ENCODE measurements at places on chromosomes 11 and 22.

- DNase-seq = peak; percentile 59
- peaks cover 28% of the 10 kb centered on the region for H3K27me3 ChIP-seq
- no peaks in the 10 kb centered on the region for H3K36me3 ChIP-seq
These were observed 789 bp downstream of the SIK2 start for GRCh38 chr11:111602865-111603610.

DNA sequence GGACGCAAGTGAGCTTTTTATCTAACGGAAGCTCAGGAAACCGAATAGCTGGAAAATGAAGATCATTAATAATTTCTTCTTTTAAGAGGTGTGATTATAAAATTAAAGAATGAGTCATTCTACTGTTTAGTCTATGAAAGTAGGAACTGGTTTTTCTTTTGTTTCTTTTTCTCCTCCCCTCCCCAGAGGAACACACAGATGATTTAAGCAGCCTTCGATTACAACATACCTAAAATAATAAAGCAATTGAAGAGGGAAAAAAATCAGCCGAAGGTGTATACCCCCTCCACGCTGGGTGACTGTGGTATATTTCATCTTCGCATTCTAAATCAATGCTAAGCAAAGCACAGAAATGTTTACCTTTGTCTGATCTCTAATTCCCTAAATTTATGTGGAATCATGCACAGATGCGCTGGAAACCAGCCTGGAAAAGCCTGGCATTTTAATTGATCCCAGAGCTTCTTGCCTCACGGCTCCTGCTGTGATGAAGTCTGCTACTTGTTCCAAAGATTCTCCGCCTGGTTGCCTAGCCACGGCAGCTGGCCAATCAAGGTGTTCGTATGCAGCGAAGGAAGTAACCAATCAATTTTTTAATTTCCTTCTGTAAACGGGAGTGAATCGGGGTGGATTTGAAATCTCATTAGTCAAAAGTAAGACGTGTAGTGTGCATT, 133.9 kb downstream of the FANCF start:
- H3K4me3 ChIP-seq = no peak overlapping the region
- no peaks in the 10 kb centered on the region for H3K27me3 ChIP-seq
- no peaks in the 10 kb centered on the region for H3K4me1 ChIP-seq

GRCh38 chr11:117232911-117233409, 489 bp downstream of the RNF214 start:
- H3K36me3 ChIP-seq = no peaks in the 10 kb centered on the region
- peaks cover 7% of the 10 kb centered on the region for H3K4me1 ChIP-seq
- peak; percentile 49 for DNase-seq
- H3K4me3 ChIP-seq = peak overlapping the region; percentile 97

- no peaks in the 10 kb centered on the region for H3K36me3 ChIP-seq
- H3K27me3 ChIP-seq = no peaks in the 10 kb centered on the region
- H3K27ac ChIP-seq = no peak overlapping the region
- no peaks in the 10 kb centered on the region for H3K4me1 ChIP-seq
- no peak for DNase-seq
These were observed 552.8 kb downstream of the MIAT start for GRCh38 chr22:27210111-27210730.

GRCh38 chr11:64028398-64029115, 7.2 kb upstream of the FLRT1 start:
- peaks cover 49% of the 10 kb centered on the region for H3K27me3 ChIP-seq
- peak overlapping the region; percentile 41 for H3K4me3 ChIP-seq
- peak; percentile 96 for DNase-seq
- H3K27ac ChIP-seq = no peak overlapping the region
- H3K4me1 ChIP-seq = peaks cover 52% of the 10 kb centered on the region
- H3K36me3 ChIP-seq = no peaks in the 10 kb centered on the region

GRCh38 chr22:46116491-46116958, 33.8 kb upstream of the PPARA start:
- no peaks in the 10 kb centered on the region for H3K4me1 ChIP-seq
- DNase-seq = peak; percentile 92
- no peak overlapping the region for H3K27ac ChIP-seq
- no peaks in the 10 kb centered on the region for H3K36me3 ChIP-seq

DNA sequence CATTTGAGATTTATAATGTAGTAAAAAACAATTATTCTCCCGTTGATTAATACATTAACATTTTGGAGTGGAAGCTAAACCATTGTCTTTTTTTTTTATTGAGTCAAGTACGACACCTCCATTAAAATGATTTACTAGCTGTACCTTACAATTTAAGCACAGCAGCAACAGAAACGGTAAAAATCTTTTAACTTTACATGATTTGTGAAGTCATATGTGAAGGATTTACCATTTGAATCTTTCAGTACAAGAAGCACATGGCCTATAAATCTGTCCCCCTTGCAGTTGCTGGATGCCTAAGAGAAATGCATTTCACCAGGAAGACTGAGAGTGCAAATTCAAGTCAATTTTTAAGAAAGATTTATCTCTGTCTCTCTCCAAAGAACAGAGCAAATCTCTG, 324.6 kb downstream of the CADM1 start:
- H3K27ac ChIP-seq = no peak overlapping the region
- H3K36me3 ChIP-seq = no peaks in the 10 kb centered on the region
- DNase-seq = no peak
- peaks cover 5% of the 10 kb centered on the region for H3K4me1 ChIP-seq
